ENCODE measurements at places on chromosomes 12 and 14.

- DNase-seq = peak; percentile 77
Measured at GRCh38 chr12:84911271-84912197, 1.1 kb downstream of the SLC6A15 start.

- DNase-seq = no peak
Measured at GRCh38 chr14:37027188-37027824, 145.1 kb downstream of the SLC25A21 start.

GRCh38 chr12:96132819-96133218 is 61.4 kb upstream of the ELK3 start:
- no peak for DNase-seq

- no peak for DNase-seq
Measured at GRCh38 chr12:115588131-115588530, 689.4 kb downstream of the MED13L start.

DNA sequence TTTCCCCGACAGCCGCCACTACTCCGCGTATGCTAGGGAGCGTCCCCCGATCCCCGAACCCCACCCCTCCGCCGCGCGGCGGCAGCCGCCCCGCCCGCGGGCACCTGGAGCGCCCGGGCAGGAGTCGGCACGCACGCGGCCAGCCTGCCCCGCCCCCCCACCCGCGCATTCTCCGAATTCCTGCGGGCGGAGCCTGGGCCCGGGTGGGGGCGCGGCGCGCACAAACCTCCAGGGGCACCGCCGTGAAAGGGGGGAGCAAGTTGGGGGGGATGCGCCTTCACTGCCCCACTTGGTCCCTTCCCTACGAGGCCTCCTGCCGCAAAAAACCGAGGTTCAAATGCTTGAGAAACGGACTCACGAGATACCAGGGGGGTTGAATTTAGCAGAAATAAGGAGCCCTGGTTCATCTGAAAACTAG is 1.7 kb downstream of the AJUBA start:
- DNase-seq = peak; percentile 75

Measured in mesothelial cell of epicardium (in vitro differentiated cells).